Muscle of back (tissue), 13 donors: ENCODE measurements at places on chromosomes 6 and 20. TPM values are rescaled to one million over a fixed set of nuclear protein-coding genes. Genes with fewer than 3 reads are reported as not detected.

GRCh38 chr6:143005816-143006215 lies 54.9 kb upstream of the AIG1 start:
- DNase-seq: no peak

- no peak for DNase-seq
Observed at GRCh38 chr6:144467921-144468320, 182.8 kb downstream of the UTRN start.

DNA sequence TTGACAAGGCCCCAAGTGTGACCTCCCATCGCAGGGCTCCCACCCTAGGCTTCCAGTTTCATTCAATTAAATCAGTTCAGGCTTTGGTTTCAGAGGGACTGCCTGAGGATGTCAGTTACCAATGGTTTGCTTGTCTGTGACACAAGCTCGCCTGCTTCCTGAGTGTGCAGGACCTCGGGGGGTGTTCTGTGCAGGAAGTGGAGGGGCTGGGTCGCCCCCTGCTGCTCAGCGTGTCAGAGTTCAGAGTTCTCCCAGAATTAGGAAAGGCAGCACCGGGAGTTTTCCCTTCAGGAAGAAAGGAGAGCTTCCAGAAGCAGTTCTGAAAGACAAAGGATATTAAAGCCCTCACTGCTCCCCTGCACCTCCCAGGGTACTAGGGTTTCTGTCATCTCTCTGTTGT lies 50.8 kb upstream of the TGM3 start:
- no peak for DNase-seq

DNA sequence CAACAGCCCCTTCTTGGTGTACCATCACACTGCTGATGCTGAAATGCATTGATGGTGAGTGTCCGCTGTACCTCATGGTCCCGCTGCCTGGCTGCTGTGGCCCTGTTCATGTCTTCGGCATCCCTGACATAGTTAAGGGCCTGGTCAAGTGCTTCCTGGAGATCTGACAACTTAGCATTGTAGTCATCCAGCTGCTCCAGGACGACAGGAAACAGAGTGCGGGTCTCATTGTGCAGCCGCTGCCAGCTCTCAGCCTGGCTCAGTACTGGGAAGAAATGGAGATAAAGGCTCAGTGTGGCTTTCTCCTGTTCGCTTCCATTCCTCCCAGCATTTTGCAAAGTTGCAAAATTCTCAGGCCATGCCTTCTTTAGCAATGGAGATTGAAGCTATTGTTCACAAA lies 81.8 kb downstream of the LAMA4 start:
- DNase-seq: no peak

DNA sequence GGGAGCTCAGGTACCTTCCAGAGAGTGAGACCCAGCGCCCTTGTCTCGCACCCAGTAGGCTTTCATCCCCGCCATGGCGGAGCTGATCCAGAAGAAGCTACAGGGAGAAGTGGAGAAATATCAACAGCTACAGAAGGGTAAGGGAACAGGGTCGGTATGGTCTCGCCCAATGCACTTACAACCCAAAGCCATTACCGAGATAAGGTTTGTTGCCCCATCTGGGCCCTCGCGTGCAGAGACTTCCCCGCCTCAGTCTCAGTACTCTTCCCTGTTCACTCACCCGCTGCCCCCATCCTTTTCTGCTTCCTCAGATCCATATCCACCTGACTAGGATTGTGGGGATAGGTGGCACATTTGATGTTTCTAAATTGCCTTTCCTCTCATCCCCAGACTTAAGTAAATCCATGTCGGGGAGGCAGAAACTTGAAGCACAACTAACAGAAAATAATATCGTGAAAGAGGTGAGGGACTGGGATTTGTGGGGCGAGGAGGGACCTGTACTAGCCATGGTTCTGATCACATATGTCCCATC lies 449 bp downstream of the PFDN6 start:
- no peak for DNase-seq

- no peak for DNase-seq
Observed at GRCh38 chr20:38610521-38610920, 8.9 kb downstream of the ARHGAP40 start.

DNA sequence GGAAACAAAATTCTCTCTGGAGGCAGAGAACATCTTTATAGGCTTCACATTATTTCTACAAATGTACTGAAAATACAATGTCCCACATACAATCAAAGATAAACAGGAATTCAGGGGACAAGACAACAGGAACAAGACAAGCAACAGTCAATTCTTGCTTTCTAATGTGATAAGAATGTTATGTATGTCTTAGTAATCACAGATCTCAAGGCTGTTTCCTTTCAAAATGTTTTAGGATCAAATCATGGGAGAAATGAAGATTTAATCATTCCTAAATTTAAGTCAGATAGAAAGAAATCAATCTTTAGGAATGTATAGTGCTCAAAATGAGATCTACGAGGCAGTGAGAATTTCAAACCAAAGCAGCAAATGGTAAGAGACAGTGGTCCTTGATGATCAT lies 32.1 kb downstream of the NEDD9 start:
- DNase-seq: no peak

- no peak for DNase-seq
Observed at GRCh38 chr6:128204616-128205015, 303.8 kb upstream of the THEMIS start.

GRCh38 chr20:21280522-21281016 lies 22.6 kb upstream of the XRN2 start:
- no peak for DNase-seq

DNA sequence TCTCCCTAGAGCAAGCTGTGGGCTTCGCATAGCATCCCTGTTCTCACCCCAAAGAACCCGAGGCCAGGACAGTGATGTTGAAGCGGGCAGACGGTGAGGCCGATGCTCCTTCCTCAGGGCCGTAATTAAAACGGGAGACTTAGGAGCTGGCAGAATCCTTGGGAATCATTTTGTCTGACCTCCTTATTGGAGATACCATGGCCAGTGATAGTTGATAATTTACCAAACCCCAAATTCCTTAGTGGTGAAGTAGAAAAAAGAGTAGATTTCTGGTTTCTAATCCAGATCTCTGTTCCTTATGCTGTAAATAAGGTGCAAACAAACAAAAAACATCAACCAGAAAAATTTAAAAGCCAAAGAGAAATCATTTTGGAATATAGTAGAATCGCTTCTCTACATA lies 361.1 kb upstream of the AGPAT4 start:
- DNase-seq: no peak

DNA sequence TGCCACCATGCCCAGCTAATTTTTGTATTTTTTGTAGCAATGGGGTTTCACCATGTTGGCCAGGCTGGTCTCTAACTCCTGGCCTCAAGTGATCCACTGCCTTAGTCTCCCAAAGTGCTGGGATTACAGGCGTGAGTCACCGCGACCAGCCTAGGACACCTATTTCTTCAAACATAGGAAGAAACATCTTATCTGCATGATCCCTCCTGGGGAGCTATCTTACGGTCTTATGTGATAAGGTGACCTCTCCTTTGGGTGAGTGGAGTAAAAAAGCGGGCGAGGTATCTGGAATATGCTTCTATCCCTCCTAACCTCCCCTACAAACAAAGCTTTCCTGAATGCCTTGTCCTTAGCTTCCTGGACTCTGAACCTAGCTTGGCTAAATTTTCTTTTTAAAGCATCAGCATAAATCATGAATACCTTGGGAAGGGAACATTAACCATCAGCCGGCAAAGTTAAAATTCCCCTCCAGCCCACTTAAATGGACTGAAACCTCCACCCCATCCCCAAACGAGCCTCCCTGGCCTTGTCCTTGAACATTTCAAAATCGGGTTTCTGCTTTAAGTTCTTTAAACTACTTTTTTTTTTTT lies 24.5 kb downstream of the RIPOR3 start:
- no peak for DNase-seq

DNA sequence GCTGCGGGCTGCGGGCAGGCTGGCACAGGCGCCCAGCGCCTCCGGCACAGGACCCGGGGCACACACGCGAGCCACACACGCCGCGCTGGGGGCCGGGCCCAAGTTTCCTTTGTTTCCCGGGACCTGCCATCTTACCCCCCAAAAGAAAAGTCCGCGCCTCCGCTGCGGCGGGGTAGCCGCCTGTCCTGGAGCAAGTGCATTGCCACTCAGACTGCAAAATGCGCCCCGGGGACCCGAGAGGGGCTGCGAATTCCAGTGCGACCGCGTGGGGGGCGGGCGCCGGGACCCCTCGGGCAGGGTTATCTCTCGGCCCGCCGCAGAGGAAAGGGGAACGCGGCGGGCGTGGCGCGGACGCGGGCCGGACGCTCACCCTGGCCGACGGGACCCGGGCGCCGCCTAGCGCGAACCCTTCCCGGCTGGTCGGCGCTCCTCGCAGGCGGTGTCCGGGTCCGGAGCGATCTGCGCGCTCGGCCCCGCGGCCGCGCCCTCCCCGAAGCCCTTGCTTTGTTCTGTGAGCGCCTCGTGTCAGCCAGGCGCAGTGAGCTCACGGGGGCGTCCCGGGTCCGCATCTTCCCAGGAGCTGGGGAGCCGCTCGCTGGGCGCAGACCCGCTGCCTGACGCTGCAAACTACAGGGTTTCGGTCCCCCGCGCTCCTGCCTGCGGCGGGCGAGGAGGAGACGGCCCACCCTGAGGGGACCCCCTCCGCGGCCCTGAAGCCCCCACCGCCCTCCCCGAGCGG lies 639 bp upstream of the CD24 start:
- peak; percentile 71 for DNase-seq

DNA sequence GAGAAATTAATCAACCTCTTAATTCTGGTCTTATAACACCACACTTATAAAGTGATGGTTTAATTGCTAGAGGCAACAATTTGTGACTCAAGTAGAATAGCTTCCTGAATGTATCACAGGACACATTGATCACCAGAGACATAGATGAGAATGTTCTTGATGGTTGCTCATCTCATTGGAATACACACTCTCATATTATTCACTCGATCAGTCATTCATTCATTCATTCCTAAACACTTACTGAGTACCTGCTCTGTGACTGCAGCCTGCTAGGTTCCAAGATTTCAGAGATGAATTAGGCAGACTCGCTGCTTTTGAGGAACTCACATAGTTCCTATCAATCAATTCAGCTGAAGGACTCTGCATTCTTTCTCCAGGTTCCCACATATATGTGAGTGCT lies 365.1 kb upstream of the SOX4 start:
- DNase-seq: no peak

DNA sequence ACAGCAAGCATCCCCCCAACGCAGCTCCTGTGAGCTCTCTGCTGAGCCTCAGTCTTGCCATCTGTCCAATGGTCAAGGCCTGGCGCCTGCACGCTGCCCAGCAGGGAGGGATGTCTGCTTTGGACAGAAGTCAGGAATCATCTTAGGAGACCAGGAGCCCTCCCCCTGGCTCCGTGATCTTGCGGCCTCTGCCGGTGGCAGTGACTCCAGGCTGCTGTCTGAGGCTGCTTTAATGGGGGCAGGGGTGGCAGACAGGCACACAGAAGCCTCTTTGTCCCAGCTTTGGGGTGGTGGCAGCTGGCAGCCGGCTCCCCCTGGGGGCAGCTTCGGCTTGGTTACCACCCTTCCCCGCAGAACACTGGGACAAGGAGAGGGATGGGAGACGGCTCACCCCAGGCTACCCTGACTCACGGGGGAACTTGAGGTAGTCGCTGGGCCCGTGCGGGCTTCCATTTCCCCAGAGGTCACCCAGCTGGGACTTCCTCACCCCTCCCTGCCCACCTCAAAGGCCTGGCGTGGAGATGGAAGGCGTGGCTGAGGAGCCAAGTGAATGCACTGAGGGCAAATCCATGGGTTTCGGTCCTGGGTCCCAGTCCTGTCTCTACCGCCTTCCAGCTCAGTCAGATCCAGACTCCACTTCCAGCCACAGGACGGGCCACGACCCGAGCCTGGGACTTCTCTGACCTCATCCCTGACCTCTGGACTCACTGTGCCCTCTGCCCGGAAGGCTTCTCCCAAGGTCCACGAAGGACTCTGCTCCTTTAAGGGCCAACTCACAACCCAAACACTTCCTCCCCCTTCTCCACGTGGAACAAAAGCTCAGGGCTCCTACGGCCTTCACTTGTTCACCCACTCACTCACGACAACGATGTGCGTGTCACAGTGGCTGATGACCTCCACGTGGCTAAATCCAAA lies 14.8 kb downstream of the PEDS1 start:
- DNase-seq: no peak

- DNase-seq: no peak
Observed at GRCh38 chr20:41279546-41280225, 37.8 kb downstream of the ZHX3 start.

- DNase-seq: no peak
Observed at GRCh38 chr20:50913690-50914375, 17.4 kb downstream of the ADNP start.

- no peak for DNase-seq
Observed at GRCh38 chr6:14894105-14894504, 351.8 kb upstream of the JARID2 start.

DNA sequence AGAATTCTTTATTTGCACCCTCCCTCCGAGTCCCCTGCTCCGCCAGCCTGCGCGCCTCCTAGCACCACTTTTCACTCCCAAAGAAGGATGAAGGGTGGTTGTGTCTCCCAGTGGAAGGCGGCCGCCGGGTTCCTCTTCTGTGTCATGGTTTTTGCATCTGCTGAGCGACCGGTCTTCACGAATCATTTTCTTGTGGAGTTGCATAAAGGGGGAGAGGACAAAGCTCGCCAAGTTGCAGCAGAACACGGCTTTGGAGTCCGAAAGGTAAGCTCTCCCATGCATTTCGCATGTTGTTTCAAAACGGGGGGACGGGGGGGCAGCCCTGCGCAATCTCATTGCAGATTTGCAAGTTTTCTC lies 357 bp downstream of the PCSK2 start:
- DNase-seq: no peak

DNA sequence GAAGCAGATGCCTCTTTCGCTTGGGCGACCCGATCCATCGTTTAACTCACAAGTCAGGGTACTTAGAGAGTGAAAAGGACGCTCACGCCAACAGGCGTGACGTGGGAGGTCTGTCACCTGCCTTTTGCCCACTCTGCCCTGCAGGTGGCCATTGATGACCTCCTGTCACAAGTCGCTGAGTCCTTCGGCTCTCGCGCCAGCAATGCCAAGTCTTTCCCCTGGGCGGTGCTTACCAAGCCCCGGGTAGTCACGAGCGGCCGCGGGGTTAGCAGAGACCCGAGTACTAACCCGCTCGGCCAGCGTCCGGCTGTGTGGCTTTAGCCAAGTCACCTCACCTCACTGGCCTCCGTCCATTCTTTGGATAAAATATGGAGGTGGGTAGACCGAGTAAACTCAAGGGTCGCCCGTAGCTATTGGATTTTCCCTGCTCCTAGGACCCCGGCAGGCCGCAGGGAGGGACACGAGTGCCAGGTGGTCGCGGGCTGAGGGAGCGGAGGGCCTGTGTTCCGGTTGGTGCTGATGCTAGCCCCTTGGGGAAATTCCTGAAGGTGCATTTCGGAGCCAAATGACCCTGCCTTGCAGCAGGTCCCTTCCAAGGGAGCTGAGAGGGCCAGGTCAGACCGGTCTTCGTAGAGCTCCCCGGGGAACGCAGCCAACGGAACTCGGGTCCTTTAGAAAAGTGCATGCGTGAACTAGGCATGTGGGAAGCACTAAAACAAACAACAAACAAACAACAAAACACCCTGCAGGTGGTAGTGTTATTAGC lies 668 bp downstream of the PKIB start:
- DNase-seq: peak; percentile 48

GRCh38 chr6:72035486-72035885 lies 149.1 kb downstream of the RIMS1 start:
- no peak for DNase-seq

The ARMC12 gene
- 1.3 TPM for polyA plus RNA-seq

The FHL5 gene
- polyA plus RNA-seq: 2.2 TPM

The DEFB132 gene
- polyA plus RNA-seq: not detected

The GGTLC1 gene
- polyA plus RNA-seq: not detected

The PHACTR1 gene
- polyA plus RNA-seq: 5.9 TPM

The PTK6 gene
- polyA plus RNA-seq: 0.25 TPM

The SLC22A3 gene
- polyA plus RNA-seq: 13.2 TPM

The LY6G6C gene
- polyA plus RNA-seq: 0.63 TPM

The PNPLA1 gene
- polyA plus RNA-seq: 0.43 TPM
